Activated CD4-positive, alpha-beta memory T cell treated with anti-CD3 and anti-CD28 coated beads, Interleukin-2, amount 10 ng/mL, durations not matched to agents 7 days and 5 days (primary cell): ENCODE measurements at places on chromosomes 7 and 10. TPM values are rescaled to one million over a fixed set of nuclear protein-coding genes. Genes with fewer than 3 reads are reported as not detected.
A peak's percentile ranks its signal among the peaks of the same experiment; 100 is the strongest.

- peaks cover 14% of the 10 kb centered on the region for H3K36me3 ChIP-seq
- no peak for DNase-seq
- H3K27ac ChIP-seq = no peak overlapping the region
- peaks cover under 1% of the 10 kb centered on the region for H3K4me1 ChIP-seq
- no peak overlapping the region for H3K4me3 ChIP-seq
These were observed 22.4 kb downstream of the RALA start for GRCh38 chr7:39645482-39646407.

GRCh38 chr10:81969136-81969535 lies 94.1 kb downstream of the NRG3 start:
- H3K27me3 ChIP-seq = no peaks in the 10 kb centered on the region
- no peaks in the 10 kb centered on the region for H3K4me1 ChIP-seq
- no peaks in the 10 kb centered on the region for H3K36me3 ChIP-seq
- no peak overlapping the region for H3K4me3 ChIP-seq
- H3K27ac ChIP-seq = no peak overlapping the region
- DNase-seq = no peak

DNA sequence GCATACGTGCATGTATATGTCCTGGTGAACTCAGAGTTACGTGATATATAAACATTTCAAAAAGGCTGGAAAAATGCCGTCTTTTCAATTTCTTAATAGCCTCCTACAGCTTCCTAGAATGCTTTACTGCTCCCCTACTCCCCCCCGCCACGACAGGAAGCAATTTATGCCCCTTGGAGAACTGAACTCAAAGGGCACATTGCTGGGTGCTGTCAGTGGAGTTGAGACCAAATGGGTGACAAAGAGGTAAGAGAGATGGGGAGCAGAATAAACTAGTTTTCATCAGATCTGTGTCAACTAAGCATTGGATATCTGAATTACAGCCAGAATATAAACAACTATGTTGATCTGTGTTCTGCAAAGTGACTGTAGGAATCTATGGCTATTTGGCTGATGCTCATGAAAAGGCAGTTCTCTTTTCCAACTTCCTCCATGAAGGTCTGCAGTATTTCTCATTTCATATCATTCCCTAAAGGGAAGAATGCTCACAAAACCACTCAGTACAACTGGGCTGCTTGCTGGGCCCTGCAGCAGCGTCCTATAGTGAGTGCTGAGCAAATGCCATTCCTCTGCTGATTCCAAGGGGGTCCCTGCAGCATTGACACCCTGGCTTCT lies 171.3 kb upstream of the HPS1 start:
- peaks cover 2% of the 10 kb centered on the region for H3K4me1 ChIP-seq
- H3K36me3 ChIP-seq = no peaks in the 10 kb centered on the region
- DNase-seq = no peak
- no peak overlapping the region for H3K27ac ChIP-seq
- H3K4me3 ChIP-seq = no peak overlapping the region

GRCh38 chr7:131623154-131623553 lies 66.7 kb upstream of the PODXL start:
- no peak for DNase-seq
- H3K36me3 ChIP-seq = no peaks in the 10 kb centered on the region

DNA sequence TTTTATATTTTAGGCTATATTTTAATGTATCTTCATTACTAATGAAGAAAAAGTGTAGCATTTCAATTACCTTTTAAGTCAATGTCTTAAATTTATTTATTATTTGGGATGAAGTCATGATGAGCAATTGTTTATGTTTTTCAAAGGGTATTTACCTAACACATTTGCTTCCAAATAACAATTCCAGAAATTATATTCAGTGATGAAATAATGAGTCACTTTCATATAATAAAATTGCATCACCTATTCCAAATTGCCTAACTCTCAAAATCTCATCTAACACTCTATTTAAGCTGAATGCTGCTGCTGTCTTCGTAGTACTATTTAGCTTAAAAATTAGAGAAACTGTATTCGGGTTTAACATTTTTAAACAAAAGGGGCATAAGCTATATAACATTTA lies 97.7 kb downstream of the PRKG1 start:
- no peaks in the 10 kb centered on the region for H3K36me3 ChIP-seq
- no peak for DNase-seq
- no peak overlapping the region for H3K27ac ChIP-seq
- H3K27me3 ChIP-seq = no peaks in the 10 kb centered on the region
- no peaks in the 10 kb centered on the region for H3K4me1 ChIP-seq

DNA sequence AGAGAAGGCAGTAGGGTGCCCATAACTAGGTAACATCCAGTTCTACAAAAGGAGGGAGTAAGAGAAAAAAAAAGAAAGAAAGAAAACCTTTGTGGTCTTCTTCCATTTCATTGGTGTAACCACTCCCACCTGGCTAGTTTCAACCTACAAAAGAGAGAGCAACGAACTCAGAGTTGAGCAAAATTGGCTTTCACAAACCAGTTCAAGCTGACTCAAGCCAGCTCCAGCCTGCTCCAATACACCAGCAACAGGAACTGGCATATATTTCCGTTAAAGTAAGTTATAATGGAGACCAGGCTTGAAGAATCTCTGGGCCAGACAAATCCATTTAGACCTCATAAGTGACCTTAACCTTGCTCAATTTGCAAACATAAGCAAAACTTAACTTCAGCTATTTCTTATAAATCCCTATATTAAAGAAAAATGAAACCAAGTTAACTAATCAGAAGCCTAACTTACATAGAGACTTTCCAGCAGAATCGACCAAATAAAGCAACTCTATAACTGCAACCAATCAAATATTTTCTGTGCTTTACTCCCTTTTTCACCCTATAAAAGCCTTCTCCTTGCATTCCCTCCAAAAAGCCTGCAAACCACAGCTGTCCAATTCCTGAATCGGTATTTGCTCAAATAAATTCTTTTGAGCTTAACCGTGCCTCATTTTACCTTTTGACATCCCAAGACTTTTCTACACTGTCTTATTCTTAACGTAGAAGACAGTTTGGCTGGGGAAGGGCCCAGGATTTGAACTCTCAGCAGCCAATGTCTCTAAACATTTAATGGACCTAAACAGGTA lies 10.1 kb downstream of the ANKRD22 start:
- peaks cover 8% of the 10 kb centered on the region for H3K4me1 ChIP-seq
- peaks cover 16% of the 10 kb centered on the region for H3K27me3 ChIP-seq
- H3K4me3 ChIP-seq = no peak overlapping the region
- peaks cover 3% of the 10 kb centered on the region for H3K36me3 ChIP-seq

GRCh38 chr10:94285271-94285670 lies 77.5 kb downstream of the NOC3L start:
- H3K27me3 ChIP-seq = peaks cover 31% of the 10 kb centered on the region
- DNase-seq = no peak
- peaks cover 3% of the 10 kb centered on the region for H3K36me3 ChIP-seq
- H3K4me1 ChIP-seq = peaks cover 32% of the 10 kb centered on the region
- H3K27ac ChIP-seq = peak overlapping the region; percentile 5

- H3K27ac ChIP-seq = peak overlapping the region; percentile 21
- H3K27me3 ChIP-seq = no peaks in the 10 kb centered on the region
- H3K4me3 ChIP-seq = no peak overlapping the region
- DNase-seq = no peak
- H3K4me1 ChIP-seq = peaks cover 69% of the 10 kb centered on the region
These were observed 53.1 kb downstream of the OSBPL3 start for GRCh38 chr7:24926623-24927524.

- no peak overlapping the region for H3K27ac ChIP-seq
- peak overlapping the region; percentile 70 for H3K4me3 ChIP-seq
- H3K27me3 ChIP-seq = peaks cover 58% of the 10 kb centered on the region
- peaks cover 20% of the 10 kb centered on the region for H3K4me1 ChIP-seq
These were observed 557 bp downstream of the CYTH3 start for GRCh38 chr7:6271694-6272440.

- H3K36me3 ChIP-seq = peaks cover 12% of the 10 kb centered on the region
- H3K4me3 ChIP-seq = peak overlapping the region; percentile 30
- no peaks in the 10 kb centered on the region for H3K27me3 ChIP-seq
- peak overlapping the region; percentile 90 for H3K27ac ChIP-seq
- H3K4me1 ChIP-seq = peaks cover 85% of the 10 kb centered on the region
These were observed 181.2 kb upstream of the ITGB1 start for GRCh38 chr10:33139181-33139646.

- no peak overlapping the region for H3K27ac ChIP-seq
- peaks cover 26% of the 10 kb centered on the region for H3K36me3 ChIP-seq
- peaks cover 13% of the 10 kb centered on the region for H3K4me1 ChIP-seq
- no peak for DNase-seq
- H3K4me3 ChIP-seq = no peak overlapping the region
These were observed 107.4 kb downstream of the ZEB1 start for GRCh38 chr10:31426401-31426800.

GRCh38 chr7:153518201-153518984 lies 533.8 kb upstream of the DPP6 start:
- H3K36me3 ChIP-seq = no peaks in the 10 kb centered on the region
- H3K27ac ChIP-seq = no peak overlapping the region
- no peaks in the 10 kb centered on the region for H3K4me1 ChIP-seq
- no peak overlapping the region for H3K4me3 ChIP-seq
- no peaks in the 10 kb centered on the region for H3K27me3 ChIP-seq

DNA sequence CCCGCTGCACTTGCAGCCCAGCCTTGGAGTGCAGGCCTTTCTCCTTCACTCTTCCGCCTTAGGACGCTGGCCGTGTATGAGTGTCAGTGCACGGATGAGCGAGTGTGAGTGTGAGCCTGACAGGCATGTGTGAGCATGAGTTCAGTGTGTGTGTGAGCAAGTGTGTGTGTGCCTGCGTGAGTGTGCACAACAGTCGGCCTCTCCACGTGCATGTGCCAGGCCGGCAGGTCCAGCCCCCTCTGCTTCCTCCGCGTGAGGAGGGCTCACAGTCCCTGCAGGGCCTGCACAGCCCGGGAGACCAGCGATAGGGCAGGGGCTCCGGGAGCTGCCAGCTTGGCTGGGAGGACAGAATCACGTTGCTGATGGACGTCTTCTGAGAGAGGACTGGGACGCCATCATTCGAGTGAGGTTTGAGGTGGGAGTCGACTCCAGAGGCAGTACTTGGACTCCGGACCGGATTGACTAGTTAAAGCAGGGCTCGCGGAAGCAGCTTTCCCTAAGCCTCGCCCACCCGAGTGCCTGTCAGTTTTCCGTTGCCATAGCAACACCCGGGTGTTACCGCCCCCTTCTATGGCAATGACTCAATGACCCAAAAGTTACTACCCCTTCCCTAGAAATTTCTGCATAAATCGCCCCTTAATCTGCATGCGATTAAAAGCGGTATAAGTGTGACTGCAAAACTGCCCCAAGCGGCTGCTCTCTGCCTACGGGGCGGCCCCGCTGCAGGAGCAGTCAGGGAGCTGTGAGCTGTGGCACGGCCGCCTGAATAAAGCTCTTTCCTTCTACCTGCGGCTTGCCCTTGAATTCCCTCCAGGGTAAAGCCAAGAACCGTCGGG lies 19.6 kb upstream of the CFAP46 start:
- peaks cover 23% of the 10 kb centered on the region for H3K4me1 ChIP-seq
- no peak overlapping the region for H3K27ac ChIP-seq
- no peaks in the 10 kb centered on the region for H3K36me3 ChIP-seq

GRCh38 chr7:2231992-2232765 lies 566 bp downstream of the MAD1L1 start:
- peak overlapping the region; percentile 66 for H3K27ac ChIP-seq
- H3K4me1 ChIP-seq = peaks cover 39% of the 10 kb centered on the region
- no peaks in the 10 kb centered on the region for H3K27me3 ChIP-seq
- peak overlapping the region; percentile 87 for H3K4me3 ChIP-seq
- H3K36me3 ChIP-seq = peaks cover 29% of the 10 kb centered on the region

GRCh38 chr10:86556933-86557649 lies 35.5 kb upstream of the WAPL start:
- H3K4me3 ChIP-seq = no peak overlapping the region
- H3K36me3 ChIP-seq = no peaks in the 10 kb centered on the region
- H3K27ac ChIP-seq = no peak overlapping the region
- H3K4me1 ChIP-seq = peaks cover 9% of the 10 kb centered on the region

CPA4 gene
- not detected for total RNA-seq

RP9 gene
- total RNA-seq = 11.5 TPM

NFKB2 gene
- total RNA-seq = 122 TPM
